ENCODE measurements at places on chromosomes 12 and 14. TPM values are rescaled to one million over a fixed set of nuclear protein-coding genes. Genes with fewer than 3 reads are reported as not detected.

DNA sequence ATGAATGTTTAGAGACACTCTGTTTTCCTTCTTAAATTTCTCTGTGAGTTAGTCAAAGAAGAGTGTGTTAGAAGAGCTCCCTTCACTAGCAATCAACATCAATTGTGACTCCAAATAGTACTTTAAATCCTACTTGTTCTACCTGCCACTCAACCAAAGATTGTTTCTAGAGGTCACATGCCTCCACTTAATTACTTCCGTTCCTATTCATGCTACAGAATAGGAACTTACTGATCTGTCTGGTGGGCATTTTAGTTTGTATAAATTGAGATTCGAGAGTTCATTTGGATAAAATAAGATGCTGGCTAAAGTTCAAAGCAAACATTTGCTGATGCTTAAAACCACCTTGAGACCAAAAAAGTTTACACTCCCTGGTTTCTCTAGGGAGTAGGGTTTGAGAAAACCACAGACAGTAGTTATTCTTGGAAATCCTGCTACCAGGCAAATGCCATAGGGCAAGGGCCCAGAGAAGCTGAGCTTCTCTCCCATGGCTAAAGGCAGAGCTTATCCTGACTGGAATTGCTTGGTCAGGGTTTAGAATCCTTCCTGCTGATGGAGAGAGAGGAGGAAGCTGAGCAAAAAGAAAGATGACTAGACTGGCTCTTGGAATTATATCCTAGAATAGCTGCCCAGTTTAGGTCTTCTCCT lies 389.6 kb upstream of the ATP2B1 start:
- no peak overlapping the region for H3K4me3 ChIP-seq
- H3K27ac ChIP-seq, result no peak overlapping the region
- DNase-seq, result no peak
- H3K27me3 ChIP-seq, result no peaks in the 10 kb centered on the region
- H3K36me3 ChIP-seq, result no peaks in the 10 kb centered on the region

GRCh38 chr12:53499266-53500141 lies at the start of gene MAP3K12:
TSS of gene MAP3K12 (minus strand) at chr12:53499458. CDS start at chr12:53487391, 12,067 bp downstream.
- H3K36me3 ChIP-seq, result peaks cover 10% of the 10 kb centered on the region
- peak within 1 kb of the TSS; percentile 98 for H3K27ac ChIP-seq
- peaks cover 65% of the 10 kb centered on the region for H3K4me1 ChIP-seq
- peak; percentile 68 for DNase-seq
- no peaks in the 10 kb centered on the region for H3K27me3 ChIP-seq

Gene SRRM4
- not detected for total RNA-seq

- H3K27ac ChIP-seq, result no peak overlapping the region
- H3K4me1 ChIP-seq, result peaks cover 5% of the 10 kb centered on the region
Measured at GRCh38 chr12:67637718-67638117, 10.8 kb upstream of the DYRK2 start.

- DNase-seq, result no peak
- H3K36me3 ChIP-seq, result no peaks in the 10 kb centered on the region
Measured at GRCh38 chr12:27003421-27004381, 10.5 kb downstream of the TM7SF3 start.

Gene PRICKLE1
- total RNA-seq, result 51.7 TPM

- no peak overlapping the region for H3K4me3 ChIP-seq
- no peak for DNase-seq
- no peaks in the 10 kb centered on the region for H3K27me3 ChIP-seq
- peaks cover 9% of the 10 kb centered on the region for H3K4me1 ChIP-seq
- H3K36me3 ChIP-seq, result no peaks in the 10 kb centered on the region
- no peak overlapping the region for H3K27ac ChIP-seq
Measured at GRCh38 chr12:93060666-93061472, 131.8 kb upstream of the EEA1 start.

Gene TPPP2
- total RNA-seq, result not detected

- H3K36me3 ChIP-seq, result no peaks in the 10 kb centered on the region
- no peak for DNase-seq
- no peaks in the 10 kb centered on the region for H3K27me3 ChIP-seq
- no peak overlapping the region for H3K27ac ChIP-seq
Measured at GRCh38 chr14:85221832-85222231, 308.1 kb upstream of the FLRT2 start.

- no peaks in the 10 kb centered on the region for H3K36me3 ChIP-seq
- no peak overlapping the region for H3K4me3 ChIP-seq
- no peak for DNase-seq
- H3K27ac ChIP-seq, result no peak overlapping the region
Measured at GRCh38 chr14:94424371-94424770, 28.2 kb downstream of the SERPINA11 start.

Gene BEST3
- total RNA-seq, result not detected

- DNase-seq, result no peak
- no peak overlapping the region for H3K4me3 ChIP-seq
- H3K4me1 ChIP-seq, result no peaks in the 10 kb centered on the region
- no peak overlapping the region for H3K27ac ChIP-seq
- no peaks in the 10 kb centered on the region for H3K36me3 ChIP-seq
Measured at GRCh38 chr12:78964521-78964920, 99.9 kb downstream of the SYT1 start.

DNA sequence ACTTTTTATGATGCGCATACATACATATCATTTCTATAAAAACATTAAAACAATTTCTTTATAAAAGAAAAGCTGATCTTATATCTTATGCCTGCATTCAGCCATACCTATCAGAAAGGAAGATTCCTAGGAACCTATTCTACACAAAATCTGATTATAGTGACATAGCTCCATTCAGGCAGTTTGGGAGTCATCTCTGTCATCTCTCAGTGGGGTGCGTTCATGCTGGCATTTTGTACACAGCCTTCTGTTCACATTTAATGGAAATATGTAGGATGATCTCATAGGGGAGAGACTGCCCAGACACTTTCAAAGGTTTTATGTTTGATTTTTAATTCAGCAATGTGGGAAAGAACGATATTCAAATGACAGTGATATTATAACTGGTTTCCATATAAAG lies 52.9 kb downstream of the ATL1 start:
- peaks cover 5% of the 10 kb centered on the region for H3K4me1 ChIP-seq
- no peaks in the 10 kb centered on the region for H3K27me3 ChIP-seq
- H3K27ac ChIP-seq, result no peak overlapping the region

Gene ALKBH1
- total RNA-seq, result 17.0 TPM

Gene KSR2
- not detected for total RNA-seq

- H3K4me1 ChIP-seq, result no peaks in the 10 kb centered on the region
- H3K27me3 ChIP-seq, result no peaks in the 10 kb centered on the region
- H3K36me3 ChIP-seq, result no peaks in the 10 kb centered on the region
- no peak overlapping the region for H3K27ac ChIP-seq
- H3K4me3 ChIP-seq, result no peak overlapping the region
Measured at GRCh38 chr12:42609605-42610004, 20.1 kb upstream of the PRICKLE1 start.

Gene OGFOD2
- 15.1 TPM for total RNA-seq

Gene VWF
- total RNA-seq, result 245 TPM

Gene SLC25A47
- 2.5 TPM for total RNA-seq

DNA sequence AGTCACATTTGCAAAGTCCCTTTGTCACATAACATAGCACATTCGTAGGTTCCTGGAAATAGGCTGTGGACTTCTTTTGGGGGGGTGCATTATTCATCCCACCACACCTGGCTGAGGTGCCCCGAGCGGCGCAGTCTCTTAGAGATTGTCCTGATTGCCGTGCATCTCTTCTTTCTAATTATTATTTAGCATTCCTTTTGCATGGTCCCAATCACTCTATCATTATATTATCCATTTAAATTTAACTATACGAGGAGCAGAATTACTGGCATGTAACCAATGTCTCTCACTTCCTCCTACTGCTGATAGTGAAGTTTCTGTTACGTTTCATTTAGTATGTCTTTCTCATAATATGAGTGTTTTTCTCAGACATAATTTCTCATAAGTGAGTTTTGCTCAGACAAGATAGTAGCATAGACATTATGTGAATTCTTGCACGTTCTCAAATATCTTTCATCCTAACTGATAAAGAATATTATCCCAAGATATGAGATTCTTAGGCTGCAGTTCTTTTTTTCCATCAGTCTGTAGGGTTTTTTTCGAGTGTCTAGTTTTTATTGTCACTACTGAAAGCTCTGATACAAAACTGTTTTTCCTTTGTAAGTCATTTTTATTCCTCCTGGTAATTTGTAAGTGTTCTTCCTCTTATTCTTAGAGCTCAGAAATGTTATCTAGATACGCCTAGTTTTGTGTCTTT lies 444.3 kb downstream of the NELL2 start:
- H3K4me1 ChIP-seq, result no peaks in the 10 kb centered on the region
- no peak overlapping the region for H3K4me3 ChIP-seq
- no peaks in the 10 kb centered on the region for H3K27me3 ChIP-seq

- H3K27me3 ChIP-seq, result no peaks in the 10 kb centered on the region
- H3K4me1 ChIP-seq, result no peaks in the 10 kb centered on the region
- H3K4me3 ChIP-seq, result no peak overlapping the region
- no peak for DNase-seq
- H3K36me3 ChIP-seq, result no peaks in the 10 kb centered on the region
Measured at GRCh38 chr12:81797100-81797499, 38.0 kb upstream of the PPFIA2 start.

- no peaks in the 10 kb centered on the region for H3K36me3 ChIP-seq
- no peak for DNase-seq
- no peaks in the 10 kb centered on the region for H3K4me1 ChIP-seq
- H3K27me3 ChIP-seq, result no peaks in the 10 kb centered on the region
Measured at GRCh38 chr14:91573528-91573893, 63.4 kb upstream of the PPP4R3A start.

Gene HELB
- 11.1 TPM for total RNA-seq

DNA sequence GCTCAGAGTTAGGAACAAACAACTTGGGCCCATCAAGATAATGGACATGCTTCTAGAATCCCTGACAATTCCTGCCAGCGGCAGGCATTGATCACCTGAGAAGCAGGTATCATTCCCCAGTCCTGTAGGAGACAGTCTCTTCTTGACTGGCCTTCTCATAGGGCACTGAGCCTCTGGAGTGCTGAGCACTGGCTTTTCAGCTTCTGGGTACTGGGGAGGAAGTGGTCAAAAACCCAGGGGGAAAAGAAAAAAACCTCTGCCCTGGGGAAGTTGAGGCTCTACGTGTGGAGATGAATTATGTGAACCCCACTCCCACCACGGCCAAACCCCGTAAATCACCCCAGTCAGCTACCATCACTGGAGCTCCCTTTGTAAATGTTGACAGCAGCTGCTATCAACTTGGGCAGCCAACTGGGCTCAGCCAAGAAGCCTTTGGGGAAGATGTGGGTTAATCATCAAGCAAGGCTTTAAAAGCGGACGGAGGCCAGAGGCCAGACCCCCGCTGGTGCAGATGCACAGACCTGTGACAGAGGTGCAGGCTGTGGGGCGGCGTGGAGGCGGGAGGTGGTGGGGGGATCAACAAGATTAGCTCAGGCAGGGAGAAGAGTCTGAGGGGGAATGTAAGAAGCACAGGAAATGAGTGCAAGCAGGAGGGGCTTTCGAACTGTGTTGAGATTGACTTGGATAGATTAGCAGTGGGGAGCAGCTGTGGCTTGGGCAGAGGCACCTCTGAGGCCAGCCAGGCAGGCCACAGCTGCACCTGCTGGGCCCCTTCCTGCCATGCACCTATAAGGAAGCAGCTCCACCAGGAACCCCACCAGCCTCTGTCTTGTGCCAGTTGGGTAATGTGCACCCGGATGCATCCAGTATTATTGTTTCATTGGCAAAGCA lies 105.4 kb upstream of the HIF1A start:
- no peaks in the 10 kb centered on the region for H3K27me3 ChIP-seq
- H3K36me3 ChIP-seq, result no peaks in the 10 kb centered on the region

Gene PMCH
- total RNA-seq, result not detected

Gene AQP6
- total RNA-seq, result not detected

Gene ORMDL2
- 12.9 TPM for total RNA-seq

DNA sequence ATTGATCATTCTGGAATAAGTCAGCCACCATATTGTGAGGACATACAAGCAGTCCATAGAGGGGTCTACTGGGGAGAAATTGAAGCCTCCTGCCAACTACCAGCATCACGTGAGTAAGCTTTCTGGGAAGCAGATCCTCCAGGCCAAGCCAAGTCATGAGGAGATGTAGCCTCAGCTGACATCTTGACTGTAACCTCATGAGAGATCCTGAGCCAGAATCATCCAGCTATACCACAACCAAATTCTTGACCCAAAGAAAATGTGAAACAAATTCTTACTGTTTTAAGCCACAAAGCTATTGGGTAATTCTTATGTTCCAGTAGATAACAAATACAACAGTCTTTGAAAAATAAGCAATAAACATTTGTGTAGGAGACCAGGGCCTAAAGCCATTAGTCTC lies 479.4 kb upstream of the DCN start:
- no peaks in the 10 kb centered on the region for H3K4me1 ChIP-seq
- H3K4me3 ChIP-seq, result no peak overlapping the region
- H3K27me3 ChIP-seq, result no peaks in the 10 kb centered on the region
- no peak for DNase-seq

GRCh38 chr14:95319312-95320077 lies at the start of gene CLMN:
TSS of gene CLMN (minus strand) at chr14:95319908. CDS start at chr14:95319792, 116 bp downstream.
- no peaks in the 10 kb centered on the region for H3K36me3 ChIP-seq
- no peak for DNase-seq
- peak within 1 kb of the TSS; percentile 92 for H3K4me3 ChIP-seq
- H3K4me1 ChIP-seq, result peaks cover 29% of the 10 kb centered on the region
- no peaks in the 10 kb centered on the region for H3K27me3 ChIP-seq

Gene DGKA
- total RNA-seq, result 43.3 TPM

- H3K4me3 ChIP-seq, result no peak overlapping the region
- no peaks in the 10 kb centered on the region for H3K27me3 ChIP-seq
- H3K4me1 ChIP-seq, result no peaks in the 10 kb centered on the region
- H3K36me3 ChIP-seq, result no peaks in the 10 kb centered on the region
- DNase-seq, result no peak
- no peak overlapping the region for H3K27ac ChIP-seq
Measured at GRCh38 chr12:115294453-115295133, 610.6 kb upstream of the TBX3 start.

GRCh38 chr12:10169104-10169503 lies 2.8 kb downstream of the OLR1 start:
- no peaks in the 10 kb centered on the region for H3K36me3 ChIP-seq
- H3K27me3 ChIP-seq, result no peaks in the 10 kb centered on the region
- no peaks in the 10 kb centered on the region for H3K4me1 ChIP-seq
- no peak for DNase-seq
- H3K27ac ChIP-seq, result no peak overlapping the region

- no peaks in the 10 kb centered on the region for H3K36me3 ChIP-seq
- no peak overlapping the region for H3K27ac ChIP-seq
- DNase-seq, result no peak
Measured at GRCh38 chr14:58861586-58861985, 223.8 kb downstream of the DACT1 start.

- H3K36me3 ChIP-seq, result no peaks in the 10 kb centered on the region
- no peaks in the 10 kb centered on the region for H3K27me3 ChIP-seq
- H3K27ac ChIP-seq, result no peak overlapping the region
- no peak overlapping the region for H3K4me3 ChIP-seq
- peaks cover 7% of the 10 kb centered on the region for H3K4me1 ChIP-seq
- no peak for DNase-seq
Measured at GRCh38 chr14:34322940-34323418, 139.1 kb downstream of the SPTSSA start.

- no peaks in the 10 kb centered on the region for H3K27me3 ChIP-seq
- H3K4me1 ChIP-seq, result peaks cover 10% of the 10 kb centered on the region
- H3K36me3 ChIP-seq, result no peaks in the 10 kb centered on the region
- no peak overlapping the region for H3K4me3 ChIP-seq
- DNase-seq, result no peak
Measured at GRCh38 chr12:121838126-121838525, 20.5 kb downstream of the HPD start.

- no peaks in the 10 kb centered on the region for H3K27me3 ChIP-seq
- no peak overlapping the region for H3K4me3 ChIP-seq
Measured at GRCh38 chr14:76499399-76499798, 123.5 kb downstream of the ESRRB start.

Gene HRK
- 0.21 TPM for total RNA-seq
